ENCODE measurements at places on chromosomes 11 and 22. TPM values are rescaled to one million over a fixed set of nuclear protein-coding genes. Genes with fewer than 3 reads are reported as not detected.

DNA sequence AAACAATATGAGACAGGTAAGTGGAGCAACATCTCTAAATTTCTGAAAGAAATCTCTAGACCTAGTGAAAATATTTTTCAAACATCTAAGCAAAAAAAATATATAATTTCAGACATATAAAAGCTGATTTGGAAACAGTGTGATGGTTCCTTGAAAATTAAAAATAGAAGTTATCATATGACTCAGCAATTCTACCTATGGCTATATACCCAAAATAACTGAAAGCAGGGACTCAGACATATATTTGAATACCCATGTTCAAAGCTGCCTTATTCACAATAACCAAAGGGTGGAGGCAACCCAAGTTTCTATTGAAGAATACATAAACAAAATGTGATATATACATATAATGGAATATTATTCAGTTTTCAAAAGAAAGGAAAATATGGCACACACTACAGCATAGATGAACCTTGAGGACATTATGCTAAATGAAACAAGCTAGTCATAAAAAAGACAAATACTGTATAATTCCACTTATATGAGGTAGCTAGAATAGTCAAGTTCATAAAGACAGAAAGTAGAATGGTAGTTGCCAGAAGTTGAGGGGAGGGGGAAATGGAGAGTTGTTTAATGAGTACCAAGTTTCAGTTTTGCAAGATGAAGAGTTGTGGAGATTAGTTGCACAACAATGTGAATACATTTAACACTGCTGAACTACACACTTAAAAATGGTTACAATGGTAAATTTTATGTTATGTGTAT, 300.4 kb downstream of the TTC28 start:
- no peaks in the 10 kb centered on the region for H3K36me3 ChIP-seq
- no peak overlapping the region for H3K27ac ChIP-seq
- H3K4me1 ChIP-seq, result no peaks in the 10 kb centered on the region
- DNase-seq, result no peak
- no peak overlapping the region for H3K4me3 ChIP-seq

SAA2 gene
- not detected for total RNA-seq

- peaks cover 92% of the 10 kb centered on the region for H3K4me1 ChIP-seq
- no peak for DNase-seq
- H3K36me3 ChIP-seq, result peaks cover 16% of the 10 kb centered on the region
These were observed 6.1 kb downstream of the CXCR5 start for GRCh38 chr11:118889797-118890196.

DNA sequence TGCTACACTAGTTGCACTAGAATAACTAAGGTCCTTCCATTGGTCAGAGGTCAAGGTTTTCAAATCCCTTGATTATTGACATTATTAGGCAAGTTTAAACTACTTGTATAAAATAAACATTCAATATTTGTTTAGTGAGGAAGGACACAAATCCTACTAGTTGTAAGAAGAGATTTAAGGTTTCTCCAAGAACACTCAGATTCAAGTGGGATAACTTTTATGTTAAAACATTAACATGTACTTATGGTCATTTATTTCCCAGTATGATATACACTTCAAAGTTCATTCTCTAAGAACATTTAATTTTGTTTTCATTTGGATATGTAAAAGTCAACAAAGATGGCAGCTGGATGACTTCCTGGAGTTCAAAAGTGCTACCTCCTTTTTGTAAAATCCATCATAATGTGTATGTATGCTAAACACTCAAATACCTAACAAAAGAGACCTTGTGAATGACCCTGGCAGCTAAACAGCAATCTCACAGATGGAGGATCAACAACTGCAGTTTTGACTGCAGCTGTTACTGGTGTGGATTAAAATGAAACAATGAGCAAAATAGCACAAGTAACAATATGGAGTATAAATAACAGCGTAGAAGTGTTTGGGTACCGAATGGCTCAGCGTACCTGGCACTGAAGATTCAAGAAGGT, 1.5 kb downstream of the CCDC90B start:
- no peaks in the 10 kb centered on the region for H3K27me3 ChIP-seq
- no peak overlapping the region for H3K27ac ChIP-seq
- H3K4me1 ChIP-seq, result peaks cover 13% of the 10 kb centered on the region
- peaks cover 4% of the 10 kb centered on the region for H3K36me3 ChIP-seq
- no peak for DNase-seq

GRCh38 chr11:116644941-116645305, 127.9 kb downstream of the BUD13 start:
- no peaks in the 10 kb centered on the region for H3K4me1 ChIP-seq
- H3K27me3 ChIP-seq, result no peaks in the 10 kb centered on the region
- H3K36me3 ChIP-seq, result no peaks in the 10 kb centered on the region
- H3K4me3 ChIP-seq, result no peak overlapping the region

- no peaks in the 10 kb centered on the region for H3K36me3 ChIP-seq
- H3K4me1 ChIP-seq, result no peaks in the 10 kb centered on the region
- H3K4me3 ChIP-seq, result no peak overlapping the region
- H3K27me3 ChIP-seq, result no peaks in the 10 kb centered on the region
- no peak overlapping the region for H3K27ac ChIP-seq
These were observed 450.9 kb downstream of the RAB38 start for GRCh38 chr11:87724358-87724757.

DNA sequence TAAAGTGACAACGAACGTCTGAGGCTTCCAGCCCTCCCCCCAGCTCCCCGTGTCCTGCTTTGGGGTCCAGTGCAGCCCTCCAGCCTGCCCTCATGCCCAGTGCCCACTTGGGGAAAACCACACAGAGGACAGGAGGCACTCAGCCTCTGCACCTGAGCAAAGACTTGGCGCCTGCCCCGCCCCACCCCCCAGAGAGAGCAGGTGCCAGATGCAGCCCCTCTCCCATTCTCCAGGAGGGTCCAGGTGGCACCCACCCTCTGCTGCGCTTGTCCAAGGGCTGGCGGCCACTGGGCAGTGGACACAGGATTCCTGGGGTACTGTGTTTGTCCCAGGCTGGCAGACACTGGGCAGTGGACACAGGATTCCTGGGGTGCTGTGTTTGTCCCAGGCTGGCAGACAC, 15.7 kb downstream of the RNH1 start:
- peaks cover 20% of the 10 kb centered on the region for H3K36me3 ChIP-seq
- H3K4me3 ChIP-seq, result no peak overlapping the region
- no peak for DNase-seq
- H3K4me1 ChIP-seq, result no peaks in the 10 kb centered on the region
- no peaks in the 10 kb centered on the region for H3K27me3 ChIP-seq

DNA sequence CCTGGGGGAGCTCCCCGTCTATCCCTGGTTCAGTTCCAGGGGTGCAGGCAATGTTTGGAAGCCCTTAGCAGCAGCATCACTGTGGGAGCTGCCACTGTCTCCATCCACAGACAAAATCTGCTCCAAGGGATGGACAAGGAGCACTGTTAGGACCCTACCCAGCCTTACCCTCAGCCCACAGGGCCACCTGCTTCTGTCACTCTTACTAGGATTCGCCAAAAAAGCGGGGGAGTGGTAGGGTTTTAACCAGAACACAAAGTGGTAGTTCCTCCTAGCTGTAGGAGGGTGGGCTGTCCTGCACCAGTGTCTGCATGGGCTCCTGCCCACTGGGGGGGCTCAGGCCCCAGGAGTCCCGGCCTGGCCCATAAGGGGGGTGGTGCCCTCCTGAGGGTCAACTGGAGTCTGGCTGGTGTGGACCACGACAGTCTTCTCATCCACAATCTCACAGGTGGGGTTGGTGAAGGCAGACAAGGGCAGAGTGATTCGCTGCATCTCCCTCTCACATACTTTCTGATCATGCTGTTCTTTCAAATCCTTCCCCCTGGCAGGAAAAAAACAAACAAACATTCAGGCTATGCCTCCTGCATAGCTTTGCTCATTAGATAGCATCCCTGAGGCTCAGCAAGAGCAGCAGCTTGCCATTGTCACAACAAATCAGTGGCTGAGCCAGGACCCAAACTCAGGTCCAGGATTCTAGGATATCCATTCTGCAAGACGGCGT, 9.4 kb downstream of the PIK3IP1 start:
- H3K4me1 ChIP-seq, result peaks cover 100% of the 10 kb centered on the region
- peak overlapping the region; percentile 59 for H3K27ac ChIP-seq
- no peak for DNase-seq
- H3K4me3 ChIP-seq, result no peak overlapping the region

GRCh38 chr11:87092159-87092558, 54.4 kb downstream of the TMEM135 start:
- H3K36me3 ChIP-seq, result no peaks in the 10 kb centered on the region
- no peak overlapping the region for H3K27ac ChIP-seq
- H3K27me3 ChIP-seq, result no peaks in the 10 kb centered on the region
- H3K4me1 ChIP-seq, result no peaks in the 10 kb centered on the region
- no peak overlapping the region for H3K4me3 ChIP-seq

CLDN5 gene
- total RNA-seq, result not detected

HMGXB4 gene
- total RNA-seq, result 41.4 TPM

ELMOD1 gene
- total RNA-seq, result not detected

C11orf97 gene
- not detected for total RNA-seq

RFPL2 gene
- total RNA-seq, result 0.30 TPM

CASP1 gene
- total RNA-seq, result 17.6 TPM

- H3K4me3 ChIP-seq, result no peak overlapping the region
- H3K4me1 ChIP-seq, result peaks cover 18% of the 10 kb centered on the region
- H3K36me3 ChIP-seq, result no peaks in the 10 kb centered on the region
- no peak for DNase-seq
- no peak overlapping the region for H3K27ac ChIP-seq
These were observed 13.3 kb upstream of the NRIP3 start for GRCh38 chr11:9016916-9017642.

SLC1A2 gene
- total RNA-seq, result not detected

- no peak for DNase-seq
- H3K27ac ChIP-seq, result no peak overlapping the region
- H3K4me1 ChIP-seq, result no peaks in the 10 kb centered on the region
- peak overlapping the region; percentile 43 for H3K4me3 ChIP-seq
- no peaks in the 10 kb centered on the region for H3K27me3 ChIP-seq
These were observed 25.2 kb upstream of the CARD16 start for GRCh38 chr11:105070306-105070705.

DNA sequence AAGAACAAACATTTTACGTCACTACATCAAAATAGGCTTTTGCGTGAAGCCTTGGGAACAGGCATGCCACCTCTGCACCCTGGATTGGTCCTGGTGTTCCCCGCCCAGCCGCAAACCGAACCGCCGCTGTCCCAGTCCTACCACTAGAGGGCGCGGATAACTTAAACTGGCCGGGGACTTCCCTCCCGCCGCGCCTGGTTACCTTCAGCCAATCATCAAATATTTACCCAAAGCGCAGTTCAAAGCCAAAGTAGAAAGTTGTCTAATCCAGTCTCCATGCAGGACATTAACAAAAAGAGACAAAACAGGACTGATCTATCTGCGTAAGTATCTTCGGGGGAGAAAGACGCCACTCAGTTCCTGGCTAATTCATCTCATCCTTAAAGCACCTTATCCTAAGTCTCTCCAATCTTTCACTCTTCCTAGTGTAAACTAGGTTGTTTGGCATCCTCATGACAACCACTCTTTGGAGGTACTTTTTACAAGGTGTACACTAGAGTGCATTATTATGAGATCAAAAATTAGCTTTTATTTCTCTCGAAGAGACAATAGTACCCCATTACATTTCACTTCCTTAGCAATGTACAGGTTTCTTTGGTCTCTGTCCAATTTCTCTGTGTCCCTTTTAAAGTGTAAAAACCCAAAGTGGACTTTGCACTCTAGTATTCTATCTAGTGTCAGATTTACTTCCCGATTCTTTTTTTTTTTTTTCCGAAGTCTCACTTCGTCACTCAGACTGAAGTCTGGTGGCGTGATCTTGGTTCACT, 3.9 kb upstream of the CRY2 start:
- peak overlapping the region; percentile 56 for H3K27ac ChIP-seq
- peaks cover 26% of the 10 kb centered on the region for H3K4me1 ChIP-seq
- H3K36me3 ChIP-seq, result no peaks in the 10 kb centered on the region
- no peak overlapping the region for H3K4me3 ChIP-seq
- no peaks in the 10 kb centered on the region for H3K27me3 ChIP-seq

DNA sequence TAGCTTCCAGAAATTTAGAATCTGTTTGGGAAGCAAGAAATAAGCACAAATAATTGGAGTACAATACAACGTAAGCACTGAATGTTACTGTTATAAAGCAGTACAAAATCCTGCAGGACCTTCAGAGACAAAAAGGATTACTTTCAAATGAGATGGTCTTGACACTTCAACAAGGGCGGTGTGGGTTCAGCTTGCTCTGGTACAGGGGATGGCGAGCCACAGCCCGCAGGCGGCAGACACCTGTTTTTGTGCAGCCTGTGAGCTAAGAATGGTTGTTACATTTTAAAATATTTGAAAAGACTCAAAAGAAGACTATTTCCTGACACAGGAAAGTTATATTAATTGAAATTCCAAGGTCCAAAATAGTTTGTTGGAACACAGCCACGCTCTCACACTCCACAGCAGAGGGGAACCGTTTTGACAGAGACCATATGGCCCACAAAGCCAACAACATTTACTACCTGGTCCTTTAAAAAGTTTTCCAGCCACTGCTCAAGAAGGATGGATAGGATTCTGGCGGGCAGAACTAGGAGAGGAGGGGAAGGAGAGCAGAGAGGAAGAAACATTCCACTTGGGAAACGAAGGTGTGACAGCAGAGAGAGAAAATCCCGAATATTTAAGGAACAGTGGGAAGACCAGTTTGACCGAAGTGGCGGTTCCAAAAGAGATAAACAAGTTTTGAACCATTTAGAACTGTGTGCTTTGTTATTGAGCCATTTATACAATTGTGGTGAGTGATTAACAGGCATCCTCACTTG, 6.3 kb downstream of the PRDM10 start:
- no peaks in the 10 kb centered on the region for H3K27me3 ChIP-seq
- peaks cover 8% of the 10 kb centered on the region for H3K4me1 ChIP-seq
- no peak for DNase-seq
- H3K4me3 ChIP-seq, result no peak overlapping the region
- H3K36me3 ChIP-seq, result no peaks in the 10 kb centered on the region
- no peak overlapping the region for H3K27ac ChIP-seq

TENM4 gene
- total RNA-seq, result 0.31 TPM

DNA sequence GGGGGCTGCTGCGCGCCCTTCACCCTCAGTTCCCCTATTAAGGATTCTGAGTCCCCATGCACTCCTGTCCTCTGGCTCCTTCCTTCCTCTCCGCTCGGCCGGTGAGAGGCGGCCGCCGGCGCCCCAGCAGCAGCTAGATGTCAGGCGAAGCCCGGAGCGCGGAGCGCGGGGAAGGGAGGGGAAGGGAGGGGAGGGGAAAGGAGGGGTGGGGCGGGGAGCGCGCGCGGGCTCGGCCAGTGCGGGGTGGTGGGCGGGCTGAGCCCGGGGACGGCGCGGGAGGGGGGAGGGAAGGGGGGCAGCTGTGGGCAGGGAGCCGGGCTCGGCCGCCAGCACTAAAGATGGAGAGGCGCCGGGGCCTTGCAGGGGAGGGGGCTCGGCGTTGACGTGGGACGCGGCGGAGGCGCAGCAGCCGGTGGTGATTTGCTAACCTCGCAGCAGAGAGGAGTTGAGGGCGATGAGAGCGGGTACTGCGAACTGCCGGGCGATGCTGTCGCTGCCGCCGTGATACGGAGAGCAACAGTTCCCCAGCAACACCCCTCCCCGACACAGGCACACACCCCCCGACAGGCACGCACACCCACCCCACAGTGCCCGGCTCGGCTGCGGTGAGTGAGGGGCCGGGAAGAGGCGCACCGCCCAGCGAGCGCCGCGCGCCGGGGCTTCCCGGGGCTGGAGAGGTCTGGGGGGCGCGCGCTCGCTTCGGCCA, at the start of gene ZBTB16:
Gene ZBTB16 (plus strand): TSS at position 434 of the 706 bp plus-strand sequence. CDS start 3,590 bp downstream, outside the sequence.
- H3K27me3 ChIP-seq, result peaks cover 28% of the 10 kb centered on the region
- DNase-seq, result peak; percentile 84
- H3K4me1 ChIP-seq, result peaks cover 33% of the 10 kb centered on the region
